ENCODE measurements at places on chromosomes 6 and 20.

GRCh38 chr6:139742671-139743070 lies 368.2 kb upstream of the CITED2 start:
- no peak for DNase-seq
- H3K4me1 ChIP-seq: no peaks in the 10 kb centered on the region
- H3K27ac ChIP-seq: no peak overlapping the region
- H3K36me3 ChIP-seq: no peaks in the 10 kb centered on the region
- no peak overlapping the region for H3K4me3 ChIP-seq

DNA sequence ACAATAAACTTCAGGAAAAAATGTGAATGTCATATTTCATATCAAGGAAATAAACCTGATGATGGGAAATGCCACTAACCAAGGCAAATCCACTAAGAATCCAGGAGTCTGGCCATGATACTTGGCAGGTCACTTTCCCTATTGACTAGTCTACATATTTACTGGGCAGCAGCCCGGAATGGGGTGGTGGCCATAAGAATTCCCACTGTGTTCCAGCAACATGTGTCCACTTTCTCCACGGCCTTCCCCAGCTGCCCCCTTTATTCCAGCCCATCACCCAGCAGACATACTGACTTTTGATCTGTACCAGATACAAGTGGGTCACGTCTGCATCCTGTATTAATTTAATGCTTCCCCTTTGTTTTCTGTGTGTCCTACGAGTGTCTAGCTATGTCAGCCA lies 234.5 kb upstream of the PRDM1 start:
- H3K4me3 ChIP-seq: no peak overlapping the region
- no peak for DNase-seq
- H3K27me3 ChIP-seq: no peaks in the 10 kb centered on the region
- H3K4me1 ChIP-seq: peaks cover 2% of the 10 kb centered on the region
- H3K36me3 ChIP-seq: no peaks in the 10 kb centered on the region

DNA sequence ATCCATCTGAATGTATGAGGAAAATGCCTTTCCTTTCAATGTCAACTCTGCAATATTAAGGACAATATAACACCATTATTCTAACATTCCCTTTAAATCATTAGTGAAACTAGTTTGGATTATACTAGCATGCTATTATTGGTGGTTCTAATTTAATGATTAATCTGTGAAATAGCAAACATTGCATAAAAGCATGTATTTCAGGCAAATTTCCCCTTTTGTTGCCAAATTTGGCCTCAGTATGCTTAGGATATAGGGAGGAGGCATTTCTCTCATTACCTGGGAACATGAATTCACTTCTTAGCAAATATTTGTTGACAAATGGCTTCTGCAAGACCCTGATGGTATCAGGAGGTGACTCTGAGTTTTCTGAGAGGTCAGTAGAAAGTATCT lies 1.6 kb downstream of the TPMT start:
- peaks cover 3% of the 10 kb centered on the region for H3K4me1 ChIP-seq
- no peaks in the 10 kb centered on the region for H3K27me3 ChIP-seq
- no peak for DNase-seq
- H3K36me3 ChIP-seq: no peaks in the 10 kb centered on the region

DNA sequence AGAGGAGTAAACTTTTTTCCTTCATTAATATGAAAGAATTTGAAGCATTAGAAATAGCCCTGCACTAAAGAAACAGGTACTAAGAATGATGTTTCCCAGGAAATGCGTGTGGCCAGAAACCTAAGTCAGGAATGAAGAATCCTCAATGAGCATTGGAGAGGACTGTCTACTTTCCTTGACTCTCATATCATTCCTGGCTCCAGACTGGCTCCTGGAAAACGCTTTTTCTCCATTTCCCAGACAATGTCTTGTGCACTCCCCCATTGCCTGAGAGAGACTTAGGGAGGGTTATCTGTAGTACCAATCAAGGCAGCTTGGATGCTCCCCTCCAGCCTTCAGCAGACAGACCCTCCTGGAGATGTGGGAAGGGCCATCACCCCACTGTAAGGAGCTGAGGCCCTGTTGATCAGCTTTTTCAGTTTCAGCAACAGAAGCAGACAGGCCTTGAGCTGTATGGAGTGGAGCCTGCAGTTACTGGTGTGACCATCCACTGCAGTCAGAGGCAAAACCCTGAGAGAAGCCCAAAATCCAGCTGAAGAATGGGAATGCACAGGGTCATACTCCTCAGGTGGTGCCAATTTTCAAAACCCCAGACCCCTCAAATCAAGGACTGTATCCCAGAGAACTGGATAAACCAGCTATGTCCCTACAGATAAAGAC lies 127.3 kb upstream of the NT5E start:
- DNase-seq: no peak
- no peak overlapping the region for H3K4me3 ChIP-seq
- H3K36me3 ChIP-seq: no peaks in the 10 kb centered on the region
- H3K27me3 ChIP-seq: peaks cover 8% of the 10 kb centered on the region
- no peaks in the 10 kb centered on the region for H3K4me1 ChIP-seq

- H3K4me3 ChIP-seq: no peak overlapping the region
- no peak overlapping the region for H3K27ac ChIP-seq
- peaks cover 11% of the 10 kb centered on the region for H3K4me1 ChIP-seq
- no peaks in the 10 kb centered on the region for H3K36me3 ChIP-seq
- peak; percentile 16 for DNase-seq
Measured at GRCh38 chr20:32072168-32072750, 20.2 kb downstream of the HCK start.

DNA sequence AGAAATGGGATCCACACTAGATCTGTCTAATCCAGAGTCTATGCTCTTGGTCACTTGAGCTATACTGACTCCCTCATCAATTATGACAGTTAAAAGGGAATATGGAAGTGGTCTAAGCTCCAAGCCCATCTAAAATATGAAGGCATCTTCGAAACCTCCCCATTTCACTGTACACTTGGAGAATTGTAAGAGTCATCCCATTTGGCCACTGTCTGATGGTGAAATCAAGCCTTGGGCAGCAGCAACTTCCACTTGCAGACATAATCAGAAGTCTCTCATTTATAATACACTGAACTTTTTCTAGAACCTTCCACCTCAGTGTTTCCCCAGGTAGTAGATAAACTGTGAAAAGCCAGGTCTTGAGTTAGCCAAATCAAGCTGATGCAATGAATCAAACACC lies 26.3 kb upstream of the UBR2 start:
- no peaks in the 10 kb centered on the region for H3K4me1 ChIP-seq
- no peaks in the 10 kb centered on the region for H3K27me3 ChIP-seq
- H3K36me3 ChIP-seq: no peaks in the 10 kb centered on the region
- no peak overlapping the region for H3K4me3 ChIP-seq
- no peak for DNase-seq

- H3K27ac ChIP-seq: no peak overlapping the region
- no peak overlapping the region for H3K4me3 ChIP-seq
- peaks cover 10% of the 10 kb centered on the region for H3K36me3 ChIP-seq
- peak; percentile 28 for DNase-seq
- peaks cover 18% of the 10 kb centered on the region for H3K27me3 ChIP-seq
- H3K4me1 ChIP-seq: peaks cover 2% of the 10 kb centered on the region
Measured at GRCh38 chr6:52020945-52021570, 66.4 kb downstream of the PKHD1 start.
